Activated CD8-positive, alpha-beta memory T cell treated with anti-CD3 and anti-CD28 coated beads for 1 hour (primary cell): ENCODE measurements at places on chromosomes 2 and 18.

DNA sequence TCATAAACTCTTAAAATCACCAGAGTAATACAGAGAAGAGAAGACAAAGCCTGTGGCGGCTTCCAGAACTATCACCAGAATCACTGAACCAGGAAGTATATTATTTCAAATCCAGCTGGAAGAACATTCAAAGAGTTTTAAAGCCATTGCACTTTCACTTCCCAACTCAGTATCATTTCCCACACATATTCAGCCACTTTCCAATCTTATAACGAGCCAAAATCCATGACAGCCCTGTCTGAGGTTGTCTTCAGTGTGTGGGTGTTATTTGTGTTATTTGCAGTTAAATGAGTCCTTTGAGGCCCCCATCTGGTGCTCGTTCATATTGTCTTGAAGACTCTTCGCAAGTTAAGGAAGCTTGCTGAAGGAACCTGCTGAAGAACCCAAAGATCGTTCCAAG, 559.9 kb downstream of the TSN start:
- no peak for DNase-seq

- no peak for DNase-seq
These were observed 58.9 kb upstream of the STON1 start for GRCh38 chr2:48471048-48471474.

DNA sequence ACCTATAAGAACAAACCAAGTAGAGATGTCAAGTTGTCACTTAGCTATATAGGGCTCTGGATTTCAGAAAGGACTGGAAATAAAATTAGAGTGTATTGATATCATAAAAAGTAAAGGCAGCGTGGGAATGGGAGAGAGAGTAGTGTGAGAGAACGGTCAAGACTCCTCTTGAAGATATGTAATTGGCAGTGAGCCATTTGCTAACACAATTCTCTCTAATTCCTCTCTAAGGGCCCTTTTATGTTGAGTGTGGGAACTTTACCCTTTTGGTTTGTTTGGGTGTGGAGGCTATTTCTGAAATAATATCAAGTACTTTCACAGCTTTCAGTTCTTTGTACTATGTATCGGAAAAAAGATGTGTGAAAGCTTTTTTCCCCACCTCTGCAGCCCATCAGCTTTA, 196.8 kb downstream of the LRRTM4 start:
- DNase-seq: no peak

GRCh38 chr18:26710470-26711096, 154.9 kb downstream of the AQP4 start:
- DNase-seq: no peak

DNA sequence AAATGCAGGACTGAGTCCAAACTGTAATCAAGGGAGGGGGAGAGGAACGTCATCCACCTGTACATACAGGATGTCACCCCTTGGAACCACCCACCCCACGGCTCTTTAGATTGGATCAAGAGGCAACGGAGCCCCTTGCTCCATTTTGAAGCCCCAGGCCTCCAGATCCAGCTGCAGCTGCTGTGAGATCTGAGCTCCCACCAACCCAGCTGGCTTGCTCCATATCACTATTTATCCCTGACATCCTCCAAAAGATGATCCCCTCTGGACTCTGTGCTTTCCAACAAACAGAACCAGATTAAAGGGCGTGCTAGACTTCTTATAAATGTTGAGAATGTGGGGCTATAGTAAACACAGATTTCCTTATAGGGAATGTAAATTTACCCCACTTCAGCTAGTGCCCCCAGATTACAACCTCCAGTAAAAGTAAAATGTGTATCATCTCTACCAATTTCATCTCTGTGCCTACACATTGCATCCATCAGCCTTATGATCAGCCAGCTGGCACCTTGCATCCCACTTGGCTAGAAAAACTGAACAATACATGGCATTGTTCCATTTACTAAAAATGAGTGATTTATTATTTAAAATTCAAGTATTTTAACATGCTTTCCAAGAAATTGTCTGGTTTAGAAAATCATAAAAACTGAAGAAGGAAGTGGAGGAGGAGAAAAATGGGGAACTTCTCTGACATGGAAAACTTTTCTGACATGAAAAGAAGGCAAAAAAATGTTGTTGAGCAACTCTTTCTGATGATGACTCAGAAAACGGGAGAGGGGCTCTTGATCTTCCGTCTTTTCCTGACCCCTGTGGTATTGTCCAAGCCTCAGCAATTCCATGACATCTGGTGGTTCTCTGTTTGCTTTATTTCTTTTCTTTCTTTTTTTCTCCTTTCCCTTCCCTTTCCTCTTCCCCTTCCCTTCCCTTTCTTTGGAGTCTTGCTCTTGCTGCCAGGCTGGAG, 262.6 kb upstream of the THUMPD2 start:
- DNase-seq: no peak

GRCh38 chr2:118657466-118657865, 190.0 kb downstream of the EN1 start:
- DNase-seq: no peak

GRCh38 chr2:160419776-160420505, 73.7 kb downstream of the RBMS1 start:
- DNase-seq: no peak

DNA sequence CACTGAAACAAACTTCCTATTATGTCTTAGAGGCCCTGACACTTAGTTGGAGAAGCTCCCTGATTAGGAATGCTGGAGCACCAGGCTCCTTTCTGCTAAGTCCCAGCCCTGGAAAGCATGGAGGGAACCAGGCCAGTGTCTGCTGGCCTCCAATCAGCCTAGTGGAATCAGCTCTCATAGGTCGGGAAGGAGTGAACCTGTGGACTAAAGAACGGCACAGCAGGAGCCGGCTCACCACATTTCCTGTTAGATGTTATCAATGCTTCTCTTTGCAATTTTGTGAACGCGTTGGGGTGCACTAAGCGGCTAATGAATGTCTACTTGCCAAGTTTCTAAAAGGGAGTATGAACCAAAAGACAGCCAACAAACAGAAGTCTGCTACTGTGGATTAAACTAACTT, 296.6 kb downstream of the NAPG start:
- no peak for DNase-seq

- DNase-seq: no peak
These were observed 81.0 kb upstream of the EPAS1 start for GRCh38 chr2:46216213-46216612.

DNA sequence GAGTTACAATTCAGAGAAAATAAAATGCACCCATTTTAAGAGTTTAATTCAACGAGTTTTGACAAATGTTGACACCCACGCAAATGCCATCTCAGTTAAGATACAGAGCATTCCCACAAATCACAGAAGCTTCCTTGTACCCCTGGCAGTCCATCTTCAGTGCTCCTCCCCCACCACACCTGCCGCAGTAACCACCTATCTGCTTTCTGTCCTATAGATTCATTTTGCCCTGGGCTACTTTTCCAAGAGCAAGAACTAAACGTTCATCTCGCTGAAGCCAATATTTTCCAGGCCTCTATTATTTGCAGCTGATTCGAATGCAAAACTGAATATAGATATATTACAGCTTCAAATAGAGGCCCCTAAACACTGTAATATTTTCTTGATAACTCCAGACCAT, 13.4 kb upstream of the HPCAL1 start:
- no peak for DNase-seq

- no peak for DNase-seq
These were observed 83.9 kb downstream of the RPE start for GRCh38 chr2:210086292-210086691.

GRCh38 chr2:222043897-222044296, 254.9 kb downstream of the PAX3 start:
- DNase-seq: no peak

DNA sequence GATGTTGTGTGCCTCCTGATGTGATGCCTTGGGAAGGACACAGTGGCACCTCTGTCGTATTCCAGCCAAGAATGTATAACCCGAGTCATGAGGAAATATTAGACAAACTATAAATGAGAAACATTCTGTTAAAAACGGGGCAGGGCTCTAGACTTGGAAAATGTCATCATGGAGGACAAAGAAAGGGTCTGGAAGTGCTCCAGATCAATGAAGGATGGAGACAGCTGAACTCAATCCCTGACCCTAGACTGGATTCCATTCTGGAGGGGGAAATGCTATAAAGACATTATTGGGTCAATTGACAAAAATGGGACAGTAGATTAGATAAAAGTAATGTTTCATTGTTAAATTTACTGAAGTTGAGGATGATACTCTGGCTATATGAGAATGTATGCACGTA, 92.1 kb downstream of the SLC4A3 start:
- DNase-seq: no peak

GRCh38 chr18:3447068-3447894, 2.7 kb upstream of the TGIF1 start:
- DNase-seq: no peak

DNA sequence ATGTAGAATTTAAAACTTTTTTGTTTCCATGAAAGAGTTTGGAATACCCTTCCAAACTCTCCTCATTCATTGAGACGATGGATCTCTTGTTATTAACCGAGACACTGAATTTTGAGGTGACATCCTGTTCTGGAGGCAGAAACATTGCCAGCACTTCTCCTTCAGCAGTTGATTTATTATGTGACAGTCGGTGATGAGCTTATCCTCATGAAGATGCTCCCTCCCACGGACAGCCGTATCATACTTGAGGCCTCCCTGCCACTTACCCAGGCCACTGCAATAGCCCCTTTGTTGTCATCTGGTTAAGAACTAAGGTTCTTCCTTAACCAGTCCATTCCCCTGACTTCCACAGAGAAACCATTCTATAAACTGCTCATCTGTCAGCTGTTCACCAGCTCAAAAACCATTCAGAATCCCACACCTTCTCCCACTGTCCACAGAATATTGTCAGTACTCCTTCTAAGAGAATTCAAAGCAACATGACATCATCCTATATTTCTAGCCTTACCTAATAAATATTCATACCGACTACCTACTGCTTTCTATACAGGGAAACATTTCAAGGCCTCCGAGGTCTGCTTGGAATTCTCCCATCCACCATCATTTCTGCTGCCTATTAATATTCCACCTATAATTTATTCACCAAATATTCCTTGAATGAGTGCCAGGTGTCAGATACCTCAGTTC, 139.0 kb upstream of the TRIB2 start:
- no peak for DNase-seq

DNA sequence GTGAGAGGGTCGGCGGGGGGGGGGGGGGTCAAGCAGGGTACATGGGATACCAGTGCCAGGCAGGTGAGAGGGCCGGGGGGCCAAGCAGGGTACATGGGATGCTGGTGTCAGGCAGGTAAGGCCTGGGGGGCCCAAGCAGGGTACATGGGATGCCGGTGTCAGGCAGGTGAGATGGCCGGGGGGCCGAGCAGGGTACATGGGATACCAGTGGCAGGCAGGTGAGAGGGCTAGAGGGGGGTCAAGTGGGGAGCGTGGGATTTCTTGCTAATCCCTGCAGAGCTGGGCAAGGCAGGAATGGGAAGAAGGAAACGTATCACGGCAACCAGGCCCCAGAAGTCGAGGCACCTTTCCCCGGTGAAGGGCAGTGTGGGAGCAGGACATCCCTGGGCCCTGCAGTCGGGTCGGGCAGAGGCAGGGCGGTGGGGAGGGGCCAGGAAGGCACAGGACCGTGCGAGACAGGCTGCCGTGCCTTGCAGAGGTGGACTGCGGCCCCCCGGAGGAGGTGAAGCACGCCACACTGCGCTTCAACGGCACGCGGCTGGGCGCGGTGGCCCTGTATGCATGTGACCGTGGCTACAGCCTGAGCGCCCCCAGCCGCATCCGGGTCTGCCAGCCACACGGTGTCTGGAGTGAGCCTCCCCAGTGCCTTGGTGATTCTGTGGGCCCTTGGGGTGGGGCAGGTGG, 49.3 kb downstream of the MTERF4 start:
- no peak for DNase-seq

DNA sequence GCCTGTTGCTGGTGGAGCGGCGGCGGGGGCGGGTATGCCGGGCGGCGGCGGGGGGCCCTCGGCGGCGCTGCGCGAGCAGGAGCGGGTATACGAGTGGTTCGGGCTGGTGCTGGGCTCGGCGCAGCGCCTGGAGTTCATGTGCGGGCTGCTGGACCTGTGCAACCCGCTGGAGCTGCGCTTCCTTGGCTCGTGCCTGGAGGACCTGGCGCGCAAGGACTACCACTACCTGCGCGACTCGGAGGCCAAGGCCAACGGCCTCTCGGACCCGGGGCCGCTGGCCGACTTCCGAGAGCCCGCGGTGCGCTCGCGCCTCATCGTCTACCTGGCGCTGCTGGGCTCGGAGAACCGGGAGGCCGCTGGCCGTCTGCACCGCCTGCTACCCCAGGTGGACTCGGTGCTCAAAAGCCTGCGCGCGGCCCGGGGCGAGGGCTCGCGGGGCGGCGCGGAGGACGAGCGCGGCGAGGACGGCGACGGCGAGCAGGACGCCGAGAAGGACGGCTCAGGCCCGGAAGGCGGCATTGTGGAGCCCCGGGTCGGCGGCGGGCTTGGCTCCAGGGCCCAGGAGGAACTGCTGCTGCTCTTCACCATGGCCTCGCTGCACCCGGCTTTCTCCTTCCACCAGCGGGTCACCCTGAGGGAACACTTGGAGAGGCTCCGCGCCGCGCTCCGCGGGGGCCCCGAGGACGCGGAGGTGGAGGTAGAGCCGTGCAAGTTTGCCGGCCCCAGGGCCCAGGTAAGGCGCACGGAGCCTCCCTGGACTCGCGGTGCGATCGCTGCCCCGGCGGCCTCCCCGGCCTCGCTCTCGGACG, 1.0 kb downstream of the ZCCHC2 start:
- DNase-seq: peak; percentile 25

DNA sequence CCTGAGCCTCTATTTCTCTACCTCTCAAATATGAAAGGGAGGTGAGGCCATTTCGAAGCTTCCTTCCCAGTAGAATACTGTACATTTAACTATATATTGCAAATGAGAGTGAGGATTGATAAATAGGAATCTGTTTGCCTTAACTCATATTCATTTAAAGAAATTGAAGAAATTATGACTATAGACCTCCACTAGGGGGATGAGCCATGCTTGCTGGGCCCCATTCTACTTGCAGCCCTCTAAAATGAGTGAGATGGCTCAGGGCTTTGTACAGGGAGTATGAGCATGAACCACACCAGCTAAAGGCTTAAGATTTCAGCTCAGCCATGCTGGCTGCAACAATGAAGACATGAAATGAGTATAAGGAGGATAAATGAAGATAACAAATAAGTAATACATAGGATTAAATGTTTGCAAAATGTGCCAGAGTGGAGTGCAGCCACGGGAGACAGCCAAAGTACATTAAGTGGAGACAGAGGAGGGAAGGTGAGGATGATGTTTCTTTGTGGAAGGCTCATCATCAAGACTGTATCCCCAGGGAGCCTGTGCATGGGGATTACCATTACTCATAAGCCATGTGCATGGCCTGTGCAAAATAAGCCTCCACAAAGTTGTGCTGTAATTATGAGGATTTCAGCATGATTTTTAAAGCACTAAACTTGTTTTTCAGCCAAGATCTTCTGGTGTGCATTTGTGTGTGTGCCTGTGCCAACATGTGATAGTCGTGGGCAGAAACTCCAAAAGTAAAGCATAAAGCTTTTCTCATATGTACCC, 300.8 kb downstream of the CNTNAP5 start:
- no peak for DNase-seq

DNA sequence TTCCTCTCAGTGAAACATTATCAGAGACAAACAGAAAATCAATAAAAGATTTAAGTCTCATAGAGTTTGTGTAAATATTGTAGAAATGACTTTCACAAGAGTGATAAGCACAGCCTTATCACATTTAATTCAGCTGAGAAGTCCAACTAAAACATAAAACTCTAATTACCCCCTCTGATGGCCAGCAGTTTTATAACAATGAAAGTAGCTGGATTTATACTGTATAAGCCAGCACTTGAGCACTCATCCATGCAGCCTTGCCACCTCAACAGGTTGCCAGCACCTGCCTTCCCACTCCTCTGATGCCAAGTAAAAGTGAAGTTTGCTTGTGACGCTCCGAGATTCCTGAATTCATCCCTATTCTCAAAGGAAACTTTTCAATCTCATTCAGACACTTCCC, 103.0 kb upstream of the STK39 start:
- DNase-seq: no peak
